Renal cortex interstitium (tissue), 15 donors: ENCODE measurements at places on chromosomes 3 and 15.

DNA sequence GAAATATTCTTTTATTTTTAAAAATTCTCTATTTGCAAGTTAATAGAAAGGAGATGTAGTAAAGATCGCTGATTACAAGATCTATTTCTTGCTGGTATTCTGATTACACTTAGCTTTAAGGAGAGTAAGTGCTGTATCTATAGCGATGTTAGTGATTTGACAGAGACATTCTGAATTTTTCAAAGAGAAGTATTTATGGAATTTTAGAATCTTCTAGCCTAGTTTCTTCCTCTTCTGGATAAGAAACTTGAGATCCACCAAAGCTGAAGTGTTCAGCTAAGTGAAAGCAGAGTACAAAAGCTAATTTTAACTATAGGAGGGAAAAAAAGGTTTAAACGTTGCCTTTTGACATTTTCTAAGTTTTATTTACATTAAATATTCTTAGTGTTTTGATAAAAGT, 72.1 kb upstream of the RARB start:
- DNase-seq, result no peak

- DNase-seq, result no peak
These were observed 287.5 kb downstream of the PTPRG start for GRCh38 chr3:61848885-61849284.

DNA sequence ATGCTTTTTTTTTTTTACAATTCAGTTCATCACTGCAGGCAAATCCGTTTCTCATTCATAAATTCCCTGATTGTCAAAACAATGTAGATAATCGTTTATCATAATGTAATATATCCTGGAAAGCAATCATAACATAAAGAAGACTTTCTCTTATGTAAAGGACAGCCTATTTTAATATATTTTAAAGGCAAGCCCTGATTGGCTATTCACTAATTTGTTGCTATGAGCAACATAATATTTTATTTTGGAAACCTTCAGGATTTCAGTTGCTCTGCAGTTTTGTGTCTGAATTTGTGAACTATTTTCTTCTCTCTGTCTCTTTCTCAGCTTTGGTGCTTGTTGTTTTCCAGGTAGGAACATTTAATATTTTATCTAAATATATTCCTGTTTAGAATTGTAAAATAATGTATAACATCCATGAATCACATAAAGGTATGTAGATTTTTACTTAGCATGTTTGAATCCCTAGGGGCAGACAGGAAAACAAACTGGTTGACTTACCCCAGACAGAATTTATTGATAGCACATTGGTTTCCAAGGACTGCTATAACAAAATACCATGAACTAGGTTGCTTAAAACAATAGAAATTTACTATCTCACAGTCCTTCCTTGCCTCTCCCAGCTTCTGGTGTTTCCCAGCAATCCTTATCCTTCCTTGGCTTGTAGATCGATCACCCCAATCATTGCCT, 253.5 kb downstream of the CDIN1 start:
- no peak for DNase-seq

DNA sequence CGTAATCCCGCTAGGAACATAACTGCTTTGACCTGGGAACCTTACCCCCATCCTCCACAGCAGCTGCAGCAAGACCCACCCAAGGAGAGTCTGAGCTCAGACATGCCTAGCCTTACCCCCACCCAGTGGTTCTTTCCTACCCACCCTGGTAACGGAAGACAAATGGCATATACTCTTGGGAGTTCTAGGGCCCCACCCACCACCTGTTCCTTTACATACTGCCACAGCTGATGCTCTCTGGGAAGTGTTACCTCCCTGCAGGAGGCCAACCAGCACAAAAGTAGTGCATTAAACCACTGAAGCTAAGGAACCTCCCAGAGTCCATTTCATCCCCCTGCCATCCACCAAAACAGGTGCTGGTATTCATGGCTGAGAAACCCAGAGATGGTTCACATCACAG, 50.6 kb upstream of the AZI2 start:
- no peak for DNase-seq

GRCh38 chr3:134339913-134340312, 34.3 kb downstream of the AMOTL2 start:
- DNase-seq, result no peak

DNA sequence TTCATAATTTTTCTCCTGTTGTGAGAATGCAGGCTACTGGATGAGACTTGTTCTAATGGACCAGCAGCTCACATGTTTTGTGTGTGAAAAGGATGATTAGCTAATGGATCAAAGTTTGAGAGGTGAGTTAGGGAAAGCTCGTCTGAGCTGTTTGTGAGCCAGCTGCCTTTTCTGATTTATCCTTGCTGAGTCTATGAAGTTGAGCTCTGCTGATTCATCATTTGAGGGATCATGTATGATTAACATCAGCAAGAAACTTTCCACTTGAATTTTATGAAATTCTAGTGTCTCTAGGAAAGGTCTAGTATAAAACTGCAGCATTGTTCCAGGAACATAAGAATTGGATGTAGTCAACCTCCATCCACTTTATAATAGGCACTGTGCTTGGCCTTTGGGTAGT, 698.7 kb downstream of the NTRK3 start:
- DNase-seq, result no peak

DNA sequence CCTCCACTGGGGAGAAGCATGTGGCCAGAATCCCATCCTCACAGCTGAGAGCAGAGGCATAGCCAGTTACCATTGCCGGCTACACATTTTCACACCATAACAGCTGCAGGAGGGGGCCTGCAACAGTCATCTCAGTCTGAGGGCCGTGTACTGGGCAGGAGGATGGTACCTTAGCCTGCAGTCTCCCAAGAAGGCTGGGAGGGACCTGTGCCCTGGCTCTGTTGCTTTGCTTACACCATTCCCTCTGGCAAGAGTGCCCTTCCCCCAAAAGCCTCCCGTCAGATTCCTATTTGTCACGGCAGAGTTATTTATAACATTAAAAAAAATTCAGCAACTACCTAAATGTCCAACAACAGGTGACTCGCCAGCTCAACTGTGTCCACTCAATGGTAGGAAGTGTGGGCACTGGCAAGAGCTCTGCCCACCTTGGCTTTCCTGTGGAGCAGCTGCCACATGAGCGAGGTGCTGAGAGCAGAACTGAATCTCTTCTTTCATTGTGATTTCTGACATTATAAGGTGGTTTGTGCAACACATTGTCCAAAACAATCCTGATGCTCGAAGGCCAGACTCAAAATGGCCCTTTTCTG, 4.4 kb downstream of the CAMKV start:
- DNase-seq, result no peak

GRCh38 chr3:86996261-86996955, 5.5 kb upstream of the VGLL3 start:
- DNase-seq, result no peak

GRCh38 chr3:119967353-119968006, 126.8 kb downstream of the GSK3B start:
- no peak for DNase-seq

- no peak for DNase-seq
These were observed 128.7 kb upstream of the WNT5A start for GRCh38 chr3:55615694-55616295.

GRCh38 chr3:13718000-13718399, 161.9 kb downstream of the WNT7A start:
- DNase-seq, result no peak

GRCh38 chr3:23485922-23486321, 282.8 kb downstream of the UBE2E2 start:
- no peak for DNase-seq

- DNase-seq, result no peak
These were observed 65.9 kb downstream of the POLR2M start for GRCh38 chr15:57772223-57772957.
